ENCODE measurements at places on chromosomes 11 and 22. TPM values are rescaled to one million over a fixed set of nuclear protein-coding genes. Genes with fewer than 3 reads are reported as not detected.

DNA sequence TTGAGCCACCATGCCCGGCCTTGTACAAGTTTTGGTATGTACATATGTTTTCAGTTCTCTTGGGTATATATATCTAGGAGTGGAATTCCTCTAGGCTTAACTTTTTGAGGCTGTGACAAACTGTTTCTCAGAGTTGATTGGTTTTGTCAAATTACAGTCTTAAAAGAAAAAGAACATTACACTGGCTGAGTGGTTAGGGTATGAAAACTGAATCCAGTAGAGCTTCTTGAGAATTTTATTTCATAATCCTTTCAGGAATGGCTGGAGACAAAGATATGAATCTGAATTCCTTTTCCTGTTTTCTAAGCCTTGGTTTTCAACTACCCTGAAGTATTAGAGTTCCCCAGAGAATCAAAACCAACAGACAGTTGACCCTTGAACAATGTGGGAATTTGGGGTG, 6.5 kb downstream of the METTL15 start:
- DNase-seq = no peak

- DNase-seq = no peak
Measured at GRCh38 chr11:16833026-16833425, 94.6 kb downstream of the C11orf58 start.

DNA sequence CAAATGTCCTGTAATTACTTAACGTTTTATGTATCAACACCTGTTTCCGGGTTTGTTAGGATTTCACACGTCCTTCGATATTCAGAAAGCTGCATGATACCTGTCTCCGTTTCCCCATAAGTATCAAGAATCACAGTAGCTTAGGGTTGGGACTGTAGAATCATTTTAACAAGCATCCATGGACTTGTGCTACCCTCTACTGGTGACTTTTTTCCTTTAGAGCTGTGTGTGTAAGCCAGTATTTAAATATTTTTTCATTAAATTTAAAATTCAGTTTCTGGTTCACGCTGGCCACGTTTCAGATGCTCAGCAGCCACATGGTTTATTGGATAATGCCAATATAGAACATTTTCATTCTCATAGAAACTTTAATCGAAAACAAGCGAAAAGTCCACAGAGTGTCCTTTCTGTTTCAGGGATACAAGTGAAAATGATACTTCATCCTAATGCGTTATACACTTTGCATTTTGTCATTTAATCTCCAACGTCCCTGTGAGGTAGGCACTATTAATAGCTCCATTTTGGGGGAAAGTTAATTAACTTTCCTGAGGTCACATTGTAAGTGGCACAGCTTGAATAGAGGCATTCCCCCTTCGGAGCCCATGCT, 61.5 kb upstream of the SLC25A18 start:
- DNase-seq = peak; percentile 88

DNA sequence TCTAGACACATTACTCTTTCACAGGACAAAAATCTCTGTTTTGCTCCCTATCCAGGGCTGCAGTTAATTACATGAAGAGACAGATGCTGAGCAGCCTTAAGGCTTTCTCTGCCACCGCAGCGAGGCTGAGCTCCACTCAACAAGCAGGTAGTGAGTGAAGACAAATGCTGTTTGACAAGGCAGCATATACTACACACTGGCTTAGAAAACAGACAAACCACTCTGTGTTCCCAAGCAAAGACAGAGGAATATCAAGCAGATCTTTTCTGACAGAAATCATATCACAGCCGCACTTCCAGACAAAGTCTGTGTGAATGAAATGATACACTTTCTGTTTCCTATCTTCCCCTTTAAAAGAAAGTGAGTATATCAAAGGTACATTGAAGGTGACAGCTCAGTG, 368.1 kb downstream of the DCDC1 start:
- DNase-seq = no peak

DNA sequence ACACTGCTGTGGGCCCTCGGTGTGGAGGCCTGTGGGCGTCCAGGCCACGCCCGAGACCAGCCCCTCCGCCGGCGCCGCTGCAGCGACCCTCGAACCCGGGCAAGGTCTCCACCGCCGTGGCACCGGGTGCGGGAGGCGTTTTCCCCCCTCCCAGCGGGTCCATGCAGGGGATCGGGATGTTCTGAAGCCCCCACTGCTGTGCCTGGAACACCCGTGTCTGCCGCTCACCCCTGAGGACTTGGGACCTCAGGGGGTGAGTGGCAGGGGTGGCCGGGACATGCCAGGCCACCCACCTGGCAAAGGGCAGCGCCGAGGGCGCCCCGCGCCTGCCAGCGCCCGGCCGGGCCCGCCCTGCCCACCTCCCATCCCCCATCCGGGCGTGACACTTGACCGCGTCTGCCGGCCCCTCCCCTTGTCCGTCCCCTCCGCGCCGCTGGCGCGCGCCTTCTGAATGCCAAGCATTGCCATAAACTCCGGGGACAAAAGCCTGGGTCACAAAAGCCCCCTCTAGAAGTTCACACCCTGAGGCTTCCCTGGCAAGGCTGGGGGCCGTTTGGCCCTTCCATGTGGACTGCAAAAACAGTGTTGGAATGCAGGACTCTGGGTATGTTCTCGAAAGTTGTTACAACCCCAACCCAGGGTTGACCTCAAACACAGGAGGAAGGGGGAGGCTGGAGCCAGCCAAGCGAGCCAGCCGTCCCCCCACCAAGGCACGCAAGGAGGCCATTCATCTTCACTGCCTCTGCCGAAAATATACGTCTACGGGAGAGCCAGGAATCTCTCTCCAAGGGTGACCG, 819 bp upstream of the KCNQ1OT1 start:
- peak; percentile 64 for DNase-seq

DNA sequence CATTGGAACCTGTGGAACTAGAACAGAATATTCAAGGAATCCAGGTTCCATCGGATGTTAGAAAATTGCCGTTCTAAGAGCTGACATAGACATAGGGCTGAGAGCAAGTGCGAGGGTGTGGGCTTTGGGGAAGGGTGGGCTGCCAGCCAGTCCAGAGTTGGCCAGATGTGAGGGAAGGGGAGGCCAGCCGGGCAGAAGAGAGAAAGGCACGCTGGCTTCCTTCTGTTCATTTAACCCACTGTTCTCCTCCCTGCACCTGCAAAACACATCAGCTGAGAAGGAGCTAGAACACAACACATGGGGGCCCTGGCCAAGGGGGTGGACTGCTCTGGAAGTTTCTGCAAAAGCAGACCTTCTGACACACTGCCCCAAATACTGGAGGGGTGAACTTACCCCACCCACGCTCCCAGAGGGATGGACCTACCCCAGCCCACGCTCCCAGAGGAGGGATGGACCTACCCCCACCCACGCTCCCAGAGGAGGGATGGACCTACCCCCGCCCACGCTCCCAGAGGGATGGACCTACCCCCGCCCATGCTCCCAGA, 98.0 kb downstream of the SHANK2 start:
- no peak for DNase-seq

Gene PIH1D2
- not detected for total RNA-seq

Gene ARVCF
- 11.9 TPM for total RNA-seq

Gene GRIK4
- not detected for total RNA-seq
